ENCODE measurements at places on chromosomes 4 and X.

GRCh38 chrX:124232523-124233201, 99.8 kb upstream of the TEX13D start:
- DNase-seq, result no peak

DNA sequence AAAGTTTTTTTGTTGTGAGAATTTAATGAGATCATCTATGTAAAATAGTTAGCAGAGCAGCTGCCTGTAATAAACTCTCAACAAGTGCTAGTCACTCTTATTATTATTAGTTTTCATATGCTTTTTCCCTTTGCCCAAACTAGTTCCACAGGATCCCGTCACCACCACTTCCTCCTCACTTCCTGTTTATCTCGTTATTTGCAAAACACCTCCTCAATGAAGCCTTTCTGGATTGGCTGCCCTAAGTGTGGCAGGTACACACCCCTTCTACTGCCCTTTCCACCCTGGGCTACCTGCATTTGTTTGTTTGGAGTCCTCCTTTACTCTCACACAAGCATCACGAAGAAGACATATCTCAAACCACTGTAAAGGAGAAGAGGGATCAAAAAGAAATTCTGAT, 54.4 kb upstream of the KLF3 start:
- DNase-seq, result no peak

DNA sequence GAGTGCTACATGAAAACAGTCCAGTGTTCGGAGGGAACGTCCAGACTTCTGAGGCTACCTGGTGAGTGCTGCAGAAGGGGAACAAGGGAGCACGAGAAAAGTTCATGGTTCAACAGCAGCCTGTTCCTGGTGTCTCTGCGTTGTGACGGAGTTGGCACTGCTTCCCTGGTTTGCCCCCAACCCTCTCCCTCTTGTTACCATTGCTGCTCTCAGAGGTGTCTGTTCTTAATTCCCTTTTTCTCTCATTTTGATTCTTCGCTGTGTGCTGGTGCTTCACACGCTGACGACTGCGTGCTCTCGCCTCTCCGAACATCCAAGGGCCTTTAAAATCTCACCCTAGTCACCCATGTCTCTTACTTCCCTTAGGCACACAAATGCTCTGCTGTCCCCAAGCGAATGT, 1.6 kb upstream of the FAM149A start:
- DNase-seq, result no peak

DNA sequence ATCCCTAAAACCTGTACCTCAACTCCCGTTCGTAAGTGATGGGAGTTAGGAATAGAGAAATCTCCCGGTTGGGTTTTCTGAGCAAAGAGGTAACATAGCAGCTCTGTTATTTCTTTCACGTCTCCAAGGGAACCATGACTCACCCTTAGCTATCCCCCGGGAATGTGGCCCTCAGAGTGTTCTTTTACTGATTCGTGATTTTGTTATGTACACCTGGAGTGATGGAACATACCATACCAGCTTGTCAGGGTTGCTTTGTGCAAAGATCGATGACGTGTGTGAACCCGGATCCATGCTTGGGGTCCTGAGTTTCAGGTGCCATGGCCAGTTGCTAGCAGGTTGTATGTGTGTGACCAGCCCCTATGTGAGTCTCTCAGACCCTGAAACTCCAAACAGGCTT, 52.6 kb downstream of the HPRT1 start:
- DNase-seq, result no peak

GRCh38 chr4:146787731-146788130, 149.0 kb downstream of the POU4F2 start:
- DNase-seq, result no peak

DNA sequence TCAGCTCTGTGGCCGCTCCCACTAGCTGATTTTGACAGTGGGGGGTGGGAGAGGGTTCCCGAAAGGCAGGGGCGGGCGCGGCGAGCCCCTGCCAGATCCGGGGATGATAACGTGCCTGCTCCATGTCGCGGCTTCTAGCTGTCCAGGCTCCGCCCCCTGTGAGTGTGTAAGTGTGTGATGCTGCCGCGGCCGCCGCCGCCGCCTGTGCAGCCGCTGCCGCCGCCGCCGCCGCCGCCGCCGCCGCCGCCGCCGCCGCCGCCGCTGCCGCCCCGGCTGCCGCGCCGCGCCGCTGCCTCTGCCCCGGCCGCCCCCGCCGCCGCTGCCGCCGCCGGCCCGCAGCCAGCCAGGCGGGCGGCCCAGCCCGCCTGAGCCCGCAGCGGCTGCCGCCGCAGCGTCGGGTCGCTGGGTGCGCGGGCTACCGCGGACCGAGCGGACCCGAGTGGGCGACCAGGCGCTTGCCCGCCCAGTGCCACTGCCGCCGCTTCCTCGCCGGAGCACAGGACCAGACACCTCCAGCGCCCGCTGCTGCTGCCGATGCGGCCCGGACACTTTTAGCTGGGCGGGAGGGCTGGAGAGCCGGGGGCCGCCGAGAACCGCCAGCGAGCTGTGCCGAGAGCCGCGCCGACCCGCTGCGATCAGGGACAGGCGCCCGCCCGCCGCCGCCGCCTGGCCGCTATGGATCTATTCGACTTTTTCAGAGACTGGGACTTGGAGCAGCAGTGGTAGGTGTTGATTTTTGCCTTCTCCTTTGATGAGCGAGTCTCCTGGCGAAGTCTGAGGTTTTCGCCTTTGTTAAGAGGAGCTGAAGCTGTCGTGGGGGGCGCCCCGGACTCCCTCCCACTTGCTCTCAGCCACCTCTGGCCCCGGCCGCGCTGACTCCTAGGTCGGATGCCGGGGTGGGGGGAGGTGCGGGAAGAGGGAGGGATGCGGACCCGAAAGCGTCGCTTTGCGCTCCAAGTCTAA, at the start of gene AFF2:
Gene AFF2 (plus strand): TSS at position 195 of the 963 bp plus-strand sequence. CDS start 481 bp downstream, at position 676.
- peak; percentile 70 for DNase-seq

DNA sequence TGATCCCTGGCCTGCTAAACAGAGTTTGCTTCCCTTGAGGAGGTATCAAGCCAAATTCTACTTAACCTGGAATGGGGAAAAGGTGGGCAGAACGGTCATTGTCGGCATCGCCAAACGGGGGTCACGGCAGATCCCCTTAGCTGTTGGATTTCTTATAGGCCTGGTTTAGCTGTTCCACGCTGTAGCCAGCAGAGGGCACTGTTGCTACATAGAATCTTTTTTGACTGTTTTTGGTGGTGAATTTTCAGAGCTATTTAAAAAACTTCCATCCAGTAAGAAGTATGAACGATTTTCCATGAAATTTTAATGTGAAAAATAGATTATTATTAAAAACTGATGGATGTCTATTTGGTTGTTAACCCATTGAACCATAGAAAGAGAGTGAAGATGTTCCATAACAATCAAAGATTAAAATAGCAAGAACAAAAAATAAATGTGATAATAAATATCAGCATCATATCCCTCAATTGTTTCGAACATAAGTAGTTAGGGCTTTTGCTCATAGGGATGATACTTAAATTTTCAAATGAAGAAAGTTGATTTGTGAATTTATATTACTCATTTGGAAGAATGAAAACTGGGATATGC, 56.6 kb downstream of the LINC00632 start:
- DNase-seq, result peak; percentile 47

DNA sequence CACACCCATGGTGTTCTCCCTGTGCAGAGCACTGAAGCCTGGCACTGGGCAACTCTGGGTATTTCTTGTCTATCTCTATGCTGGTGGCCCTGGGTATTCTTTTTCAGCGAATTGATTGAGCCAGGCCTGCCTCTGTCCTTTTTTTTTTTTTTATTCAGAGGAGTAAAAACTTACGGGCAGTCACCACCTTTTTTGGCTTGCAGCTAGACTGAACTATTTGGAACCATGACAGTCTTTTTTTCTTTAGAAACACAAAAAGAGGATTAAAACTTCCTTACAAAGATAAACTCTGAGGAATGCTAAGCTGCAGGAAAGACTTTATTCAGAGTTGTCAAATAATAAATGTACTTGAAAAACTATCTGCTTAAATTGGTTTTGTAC, 119.2 kb upstream of the STIM2 start:
- DNase-seq, result no peak

DNA sequence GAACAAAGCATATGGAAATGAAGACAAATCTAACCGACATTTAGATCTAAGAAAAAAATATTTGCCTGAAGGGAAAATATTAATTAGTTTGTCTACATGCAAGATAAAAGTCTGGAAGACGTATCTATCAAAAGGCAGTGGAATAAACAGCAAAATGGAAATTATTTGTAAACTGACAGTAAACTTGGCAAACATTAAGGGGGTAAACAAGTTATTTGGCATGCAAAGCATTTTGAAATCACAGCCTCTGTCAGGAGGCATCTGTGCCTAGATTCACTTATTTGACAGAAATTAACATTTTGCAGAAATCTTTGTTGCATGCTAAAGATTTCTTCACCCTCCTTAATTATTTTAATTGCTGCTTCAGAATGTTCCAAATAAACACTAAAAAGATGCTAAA, 1065.8 kb upstream of the POU3F4 start:
- DNase-seq, result no peak

GRCh38 chrX:9182041-9182440, 148.1 kb upstream of the FAM9B start:
- DNase-seq, result no peak

DNA sequence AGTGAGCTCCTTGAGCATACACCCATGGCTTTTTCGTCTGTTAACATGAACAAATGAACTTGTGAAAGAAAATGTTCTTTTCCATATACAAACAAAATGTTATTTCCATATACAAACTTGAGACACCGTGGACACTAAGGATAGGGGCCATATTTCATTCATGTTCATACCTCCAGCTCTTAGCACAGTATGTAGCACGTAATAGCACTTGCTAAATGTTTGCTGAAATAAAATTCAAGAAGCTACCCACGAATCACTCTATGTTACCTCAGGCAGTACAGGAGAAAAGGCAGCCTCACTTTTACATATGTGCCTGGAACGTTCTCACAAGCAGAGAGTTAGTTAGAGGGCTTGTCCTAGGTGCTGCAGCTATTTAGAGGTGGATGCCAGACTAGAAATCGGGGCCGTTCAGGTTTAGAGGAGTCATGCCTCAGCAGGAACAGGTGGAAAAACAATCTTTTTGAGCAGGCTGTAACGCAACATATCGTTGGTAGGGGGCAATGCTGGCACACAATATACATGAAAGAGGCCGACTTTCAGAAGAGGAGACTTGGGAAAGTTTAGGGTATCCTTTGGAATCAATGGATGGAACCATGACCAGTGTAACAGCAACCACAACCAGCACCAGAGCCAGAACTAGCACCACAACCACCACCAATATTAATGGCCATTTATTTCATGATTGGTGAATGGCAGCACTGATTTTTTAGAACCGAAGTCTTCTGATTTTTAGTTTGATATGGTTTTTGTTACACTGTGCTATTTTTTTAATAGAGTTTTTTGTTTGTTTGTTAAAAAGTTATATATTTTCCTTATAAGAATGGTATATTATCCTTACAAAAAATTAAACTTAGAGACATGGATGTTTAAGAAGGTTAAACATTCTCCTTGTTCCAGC, 14.8 kb upstream of the PAQR3 start:
- peak; percentile 52 for DNase-seq

GRCh38 chr4:175103403-175103802, 185.2 kb downstream of the ADAM29 start:
- no peak for DNase-seq

DNA sequence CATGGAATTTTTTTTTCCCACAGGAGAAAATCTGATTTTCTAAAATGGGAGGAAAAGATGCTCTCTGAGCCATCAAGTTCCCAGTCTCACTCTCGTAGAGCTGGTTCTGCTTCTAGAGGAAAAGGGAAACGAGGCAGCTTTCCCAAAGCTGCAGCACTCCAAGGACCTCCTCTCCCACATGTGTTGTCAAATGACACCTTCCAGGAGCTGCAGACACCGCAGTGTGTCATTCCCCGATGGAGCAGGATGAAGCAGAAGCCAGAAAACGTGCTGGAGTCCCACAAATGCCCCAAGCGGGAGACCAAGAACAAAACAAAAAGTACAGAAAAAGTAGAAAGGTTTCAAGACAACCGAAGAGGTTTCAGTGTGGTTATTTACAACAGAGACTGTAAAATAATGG, 348.1 kb downstream of the ARHGAP10 start:
- DNase-seq, result no peak

DNA sequence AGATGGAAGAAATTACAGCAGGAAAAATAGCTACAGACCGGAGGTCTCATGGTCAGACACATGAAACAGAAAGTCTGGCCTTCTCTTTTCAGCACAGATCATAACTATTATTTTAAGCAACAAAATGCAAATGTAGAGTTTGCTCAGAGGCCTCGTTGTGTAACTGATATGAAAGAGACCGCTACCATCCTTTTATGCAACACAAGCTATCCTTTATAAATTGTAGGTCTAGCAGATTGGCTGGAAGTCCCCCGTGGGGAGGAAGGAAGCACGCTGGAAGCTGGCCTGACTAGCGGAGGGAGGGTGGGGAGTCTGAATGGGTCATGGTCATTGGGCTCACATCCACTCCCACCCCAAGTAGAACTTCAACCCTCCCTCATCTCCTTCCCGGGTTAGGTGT, 27.7 kb downstream of the DMP1 start:
- DNase-seq, result no peak

- DNase-seq, result no peak
These were observed 29.4 kb downstream of the TBC1D19 start for GRCh38 chr4:26613237-26613636.

DNA sequence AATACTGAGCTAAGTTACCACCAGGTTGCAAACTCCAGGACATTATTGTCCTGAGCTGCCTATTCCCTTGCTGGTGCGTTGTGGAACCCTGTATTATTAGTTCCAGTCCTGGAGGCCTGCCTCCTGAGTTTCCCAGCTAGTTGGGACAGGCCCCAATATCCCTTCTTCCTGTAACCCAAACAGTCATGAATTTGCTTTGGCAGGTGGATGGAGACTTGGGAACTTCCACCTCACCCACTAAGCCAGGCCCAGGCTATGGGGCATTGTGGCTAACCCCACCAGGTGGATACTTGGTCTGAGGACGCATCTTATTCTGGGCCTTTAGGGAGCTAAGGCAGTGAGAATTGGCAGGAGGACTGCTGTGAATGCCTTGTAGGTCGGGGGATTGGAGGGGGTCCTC, 5.0 kb downstream of the RBM3 start:
- no peak for DNase-seq

DNA sequence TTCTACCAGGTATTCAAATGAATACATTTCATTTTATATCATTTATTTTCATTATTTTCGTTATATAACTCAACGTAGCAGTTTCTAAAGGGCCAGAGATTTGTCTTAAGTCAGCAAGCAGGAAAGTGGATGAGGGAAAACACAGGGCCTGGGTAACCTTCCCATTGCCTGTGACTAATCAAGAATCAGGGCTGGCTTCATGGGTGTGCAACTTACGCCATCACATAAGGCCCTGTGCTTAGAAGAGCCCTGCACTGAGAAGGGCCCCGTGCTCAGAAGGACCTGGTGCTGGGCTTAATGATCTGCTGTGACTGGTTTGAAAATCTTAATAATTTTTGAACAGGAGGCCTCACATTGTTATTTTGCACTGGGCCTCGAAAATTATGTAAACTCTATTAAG, 65.4 kb upstream of the FAM9C start:
- DNase-seq, result no peak
